NT2/D1 (cell line): ENCODE measurements at places on chromosomes 11 and 22.
A peak's percentile ranks its signal among the peaks of the same experiment; 100 is the strongest.

DNA sequence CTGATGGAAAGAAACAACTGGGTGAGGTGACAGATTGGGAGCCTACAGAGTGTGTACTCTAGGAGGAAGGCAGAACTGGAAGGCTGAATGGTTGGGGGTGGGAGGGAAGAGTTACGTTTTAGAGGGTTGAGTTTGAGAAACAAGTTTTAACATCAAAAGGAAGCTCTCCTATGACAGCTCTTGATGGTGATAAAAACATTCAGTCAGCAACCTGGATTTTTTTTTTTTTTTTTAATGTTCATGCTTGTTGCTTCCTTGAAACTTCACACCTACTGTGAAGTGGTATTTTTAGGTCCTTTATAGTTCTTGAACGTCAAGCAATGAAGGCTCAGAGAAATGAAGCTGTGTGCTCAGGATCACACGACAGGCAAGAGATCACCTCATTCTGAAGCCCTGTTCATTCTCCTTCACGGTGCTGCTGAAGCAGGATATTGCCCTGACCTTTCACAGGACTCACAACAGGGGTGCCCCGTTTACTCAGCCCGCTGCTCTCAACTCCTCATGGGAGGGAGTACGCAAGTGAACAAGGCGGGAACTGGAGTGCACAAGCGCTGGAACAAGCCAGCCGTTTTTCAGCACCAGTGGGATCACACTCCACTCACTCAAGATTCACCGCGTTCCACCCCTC, 1.6 kb upstream of the TMEM109 start:
- no peak for DNase-seq

GRCh38 chr11:57315491-57315890, 9.3 kb downstream of the TNKS1BP1 start:
- DNase-seq, result no peak

DNA sequence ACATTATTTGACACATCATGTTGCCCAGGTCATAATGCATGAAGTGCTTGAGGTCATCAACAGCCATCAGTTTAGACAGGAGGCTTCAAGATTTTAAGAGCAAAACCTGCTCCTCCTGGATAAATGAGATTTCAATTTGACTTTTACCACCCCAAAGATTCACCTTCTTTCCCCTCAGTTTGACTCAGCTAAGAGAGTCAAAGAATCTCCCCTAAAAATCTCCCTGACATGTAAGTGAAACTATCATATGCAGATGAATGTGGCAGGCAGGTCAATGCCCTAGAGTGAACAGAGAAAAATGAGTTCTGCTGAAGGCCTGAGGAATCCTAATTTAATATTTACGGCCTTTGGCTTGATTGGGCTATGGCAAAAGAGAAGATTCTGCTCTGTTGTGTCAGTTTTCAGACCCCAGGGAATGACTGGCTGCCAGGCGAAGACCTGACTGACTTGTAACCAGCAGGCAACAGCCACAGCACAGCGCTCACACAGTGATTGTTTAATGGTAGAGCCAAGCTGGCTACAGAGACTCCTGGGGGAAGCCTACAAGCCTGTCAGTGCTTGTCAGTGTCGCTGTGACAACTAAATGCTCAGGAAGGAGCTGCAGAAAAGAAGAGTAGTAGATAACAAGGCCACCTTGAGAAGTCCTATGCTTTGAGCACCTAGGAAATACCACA, 491.2 kb upstream of the LRRC4C start:
- no peak for DNase-seq

DNA sequence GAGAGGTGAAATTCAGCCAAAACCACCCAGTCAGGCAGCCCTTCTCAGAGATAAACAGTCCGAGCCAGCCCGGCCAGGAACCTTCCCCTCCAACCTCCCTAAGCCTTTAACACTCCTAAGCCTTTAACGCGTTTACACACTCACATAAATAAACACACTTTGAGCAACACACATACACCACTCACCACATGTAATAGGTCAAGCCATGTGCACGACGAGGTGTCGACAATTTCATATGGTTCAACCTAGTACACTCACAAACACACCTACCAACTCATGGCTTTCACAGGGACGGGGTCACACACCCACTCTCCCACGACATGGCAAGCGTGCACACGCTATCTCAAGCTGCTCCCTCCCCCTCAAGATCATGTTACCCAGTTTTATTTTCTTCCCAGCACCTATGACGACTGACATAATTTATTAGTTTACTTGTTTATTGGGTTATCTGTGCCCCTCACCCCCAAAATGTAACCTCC, 15.5 kb downstream of the SLC43A1 start:
- no peak for DNase-seq

- DNase-seq, result no peak
Observed at GRCh38 chr22:42336527-42337227, 66.2 kb upstream of the TCF20 start.

DNA sequence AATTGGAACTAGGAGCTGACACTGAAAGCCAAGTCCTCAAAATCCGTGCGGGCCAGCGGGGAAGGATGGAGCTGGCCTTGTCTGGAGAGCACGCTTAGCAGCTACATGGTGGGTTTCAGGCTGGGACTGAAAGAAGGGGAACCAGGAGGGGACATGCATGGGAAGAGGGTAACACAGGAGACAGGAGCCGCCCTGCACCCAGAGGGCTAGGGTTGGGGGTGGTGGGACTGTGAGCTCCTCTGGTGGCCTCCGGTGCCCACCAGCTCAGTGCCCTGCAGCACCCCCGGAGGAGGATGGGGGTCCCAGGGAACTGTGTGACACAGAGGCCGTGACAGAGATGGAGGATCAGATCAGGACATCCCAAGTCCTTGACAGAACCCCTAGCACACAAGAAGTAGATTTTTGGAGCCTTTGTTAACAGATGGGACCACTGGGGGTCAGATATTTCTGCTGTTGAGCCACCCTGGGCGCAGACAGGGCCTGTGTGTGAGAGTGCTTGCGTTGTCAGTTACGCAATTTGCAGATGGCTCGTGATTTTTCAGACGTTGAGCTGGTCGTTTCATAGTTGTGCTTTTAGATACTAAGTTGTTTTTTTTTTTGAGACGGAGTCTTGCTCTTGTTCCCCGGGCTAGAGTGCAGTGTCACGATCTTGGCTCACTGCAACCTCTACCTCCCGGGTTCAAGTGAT, 21.3 kb upstream of the GRAMD4 start:
- no peak for DNase-seq

DNA sequence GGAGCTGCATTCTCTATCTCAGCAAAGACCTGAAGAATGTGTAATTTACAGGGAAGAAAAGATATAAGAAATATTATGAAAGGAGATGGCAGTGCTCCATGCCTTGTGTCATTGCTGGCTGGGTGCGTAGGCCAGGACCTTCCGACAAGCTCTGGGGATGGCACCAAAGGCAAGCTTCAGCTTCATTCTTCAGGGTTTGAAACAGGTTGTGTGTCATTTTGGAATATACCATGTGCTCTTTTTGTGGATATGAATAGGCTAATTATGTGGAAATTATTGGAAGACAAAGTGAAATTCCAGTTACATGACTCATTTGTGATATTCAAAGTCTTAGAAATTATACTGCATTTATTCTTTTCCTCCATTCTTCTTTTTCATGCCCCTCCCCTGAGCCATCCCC, 5.7 kb upstream of the KIRREL3 start:
- DNase-seq, result no peak

DNA sequence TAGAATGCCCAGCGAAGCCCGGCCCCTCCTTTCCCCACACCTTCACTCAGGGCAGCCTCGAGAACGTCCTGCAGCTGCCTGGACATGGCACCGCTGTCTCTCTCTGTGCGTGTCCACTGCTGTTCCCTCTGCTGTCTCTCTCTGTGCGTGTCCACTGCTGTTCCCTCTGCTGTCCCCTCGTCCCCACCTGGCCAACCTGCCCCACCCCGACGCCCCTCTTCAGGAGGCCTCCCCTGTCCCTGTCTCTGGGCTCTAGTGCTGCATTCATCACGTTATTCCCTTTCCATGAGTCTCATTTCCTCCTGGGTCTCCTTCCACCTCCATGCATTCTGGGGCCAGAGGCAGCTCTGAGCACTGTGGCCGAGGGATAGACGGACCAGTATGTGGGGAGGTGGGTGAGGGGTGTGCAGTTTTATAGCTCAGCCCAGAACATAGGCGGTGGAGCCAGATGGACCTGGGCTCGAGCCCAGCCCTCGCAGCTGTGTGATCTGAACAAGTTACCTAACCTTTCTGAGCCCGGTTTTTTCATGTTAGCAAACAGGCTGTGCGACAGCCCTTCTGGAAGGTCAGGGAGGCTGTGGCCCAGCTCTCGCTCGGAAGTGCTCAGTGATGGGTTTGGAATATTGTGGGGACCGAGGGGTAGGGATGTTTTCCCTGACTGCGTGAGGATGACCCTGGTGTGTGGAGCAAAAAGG, 41.9 kb upstream of the SMIM38 start:
- DNase-seq, result no peak

- DNase-seq, result no peak
Observed at GRCh38 chr22:22735695-22736611, 91.5 kb downstream of the GGTLC2 start.

GRCh38 chr11:119722281-119722794, 6.7 kb downstream of the NECTIN1 start:
- no peak for DNase-seq

- peak; percentile 82 for DNase-seq
Observed at GRCh38 chr11:44760917-44761550, 34.3 kb downstream of the TSPAN18 start.

DNA sequence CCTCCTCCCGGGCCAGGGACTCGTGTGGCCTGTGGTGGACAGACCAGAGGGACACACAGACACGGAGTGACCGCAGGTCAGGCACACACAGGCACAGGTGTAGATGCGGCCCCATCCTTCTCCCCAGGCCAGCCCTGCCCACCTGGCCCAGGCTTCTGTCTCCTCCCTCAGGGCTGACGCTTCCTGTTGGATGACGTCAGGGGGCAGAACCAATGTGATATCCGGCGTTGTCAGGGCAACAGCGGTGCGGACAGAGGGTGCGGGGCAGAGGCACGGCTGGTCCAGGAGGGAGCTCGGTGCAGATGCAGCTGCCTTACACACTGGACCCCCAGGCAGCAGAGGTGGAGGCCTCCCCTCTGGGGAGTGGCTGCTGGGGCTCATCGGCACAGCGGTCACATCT, 2.9 kb upstream of the TUBGCP6 start:
- no peak for DNase-seq

GRCh38 chr11:4636962-4637661, at the start of gene OR51D1:
TSS of gene OR51D1 (plus strand) at chr11:4637477. CDS start at chr11:4639791, 2,314 bp downstream.
- peak; percentile 67 for DNase-seq

- DNase-seq, result no peak
Observed at GRCh38 chr11:130897262-130898182, 18.8 kb downstream of the SNX19 start.

DNA sequence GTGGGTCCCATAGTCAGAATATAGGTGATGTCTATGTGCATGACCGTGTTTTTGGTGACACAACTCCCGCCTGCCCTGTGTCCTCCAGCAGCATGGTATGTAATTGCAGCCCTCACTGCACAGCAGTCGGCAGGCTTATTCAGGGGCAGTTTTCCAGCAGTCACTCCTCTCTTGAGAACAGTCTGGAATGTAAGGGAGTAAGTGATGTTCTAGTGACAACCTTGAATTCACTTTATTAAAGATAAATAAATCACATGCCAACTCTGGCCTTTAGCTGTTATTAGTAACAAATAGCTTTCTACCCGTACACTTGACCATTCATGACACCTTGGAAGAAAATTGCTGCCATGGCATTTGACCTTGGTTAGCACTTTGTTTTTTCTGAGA, 27.9 kb downstream of the ZNRF3 start:
- no peak for DNase-seq

DNA sequence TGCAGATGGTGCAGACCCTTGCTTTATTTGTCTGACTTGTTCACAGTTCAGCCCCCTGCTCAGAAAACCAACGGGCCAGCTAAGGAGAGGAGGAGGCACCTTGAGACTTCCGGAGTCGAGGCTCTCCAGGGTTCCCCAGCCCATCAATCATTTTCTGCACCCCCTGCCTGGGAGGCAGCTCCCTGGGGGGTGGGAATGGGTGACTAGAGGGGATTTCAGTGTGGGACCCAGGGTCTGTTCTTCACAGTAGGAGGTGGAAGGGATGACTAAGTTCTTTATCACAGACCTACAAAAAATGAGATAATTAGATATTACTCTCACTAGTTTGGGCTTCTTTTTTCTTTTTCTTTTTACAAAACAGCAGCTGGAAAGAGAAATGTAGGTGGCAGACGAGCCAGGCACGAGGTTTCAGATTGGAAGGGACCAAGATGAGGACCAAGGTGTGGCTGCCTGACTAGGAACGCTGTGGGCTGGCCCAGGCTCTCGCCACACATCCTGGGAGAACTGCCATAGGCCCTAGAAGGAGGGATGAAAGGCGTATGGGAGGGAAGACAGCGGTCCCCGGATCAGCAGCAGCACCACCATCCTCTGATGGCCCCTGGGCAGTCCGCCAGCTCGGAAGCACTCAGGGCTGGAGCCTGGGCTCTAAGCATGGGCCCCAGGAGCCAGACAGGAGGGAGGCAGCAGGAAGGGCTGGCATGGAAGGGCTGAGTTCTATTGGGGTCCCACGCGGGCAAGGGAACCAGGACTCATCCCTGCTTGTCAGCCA, 14.2 kb downstream of the TXN2 start:
- DNase-seq, result no peak

GRCh38 chr22:22196018-22196533, 48.5 kb upstream of the VPREB1 start:
- DNase-seq, result no peak
